ENCODE measurements at places on chromosomes 1 and 21. TPM values are rescaled to one million over a fixed set of nuclear protein-coding genes. Genes with fewer than 3 reads are reported as not detected.

KHDRBS1 gene
- total RNA-seq, result 39.8 TPM

CRYZL1 gene
- total RNA-seq, result 23.5 TPM

BEST4 gene
- total RNA-seq, result 0.67 TPM

BATF3 gene
- not detected for total RNA-seq

OR2T35 gene
- total RNA-seq, result not detected

CD1E gene
- not detected for total RNA-seq

IGSF21 gene
- not detected for total RNA-seq

C1orf116 gene
- total RNA-seq, result 129 TPM

DNM3 gene
- total RNA-seq, result 6.4 TPM

SDC3 gene
- 23.4 TPM for total RNA-seq

FLG2 gene
- not detected for total RNA-seq

SYT6 gene
- total RNA-seq, result not detected

FYB2 gene
- total RNA-seq, result not detected

ZFP69 gene
- 4.3 TPM for total RNA-seq

TOMM40L gene
- total RNA-seq, result 16.3 TPM

LCE2A gene
- total RNA-seq, result not detected

SELP gene
- not detected for total RNA-seq

CRB1 gene
- total RNA-seq, result not detected

C21orf58 gene
- total RNA-seq, result 1.8 TPM

RC3H1 gene
- 22.4 TPM for total RNA-seq

ADORA3 gene
- not detected for total RNA-seq

CD5L gene
- total RNA-seq, result not detected

LCE2B gene
- not detected for total RNA-seq

Data from mammary epithelial cell (primary cell).